ENCODE measurements at places on chromosomes 1 and 21. TPM values are rescaled to one million over a fixed set of nuclear protein-coding genes. Genes with fewer than 3 reads are reported as not detected.

The SH3BGRL3 gene
- total RNA-seq = 240 TPM

The SH2D1B gene
- total RNA-seq = not detected

The ELAPOR1 gene
- 0.51 TPM for total RNA-seq

The FALEC gene
- total RNA-seq = not detected

The PLD5 gene
- total RNA-seq = not detected

The CXADR gene
- not detected for total RNA-seq

The MXRA8 gene
- total RNA-seq = 1,040 TPM

The CITED4 gene
- total RNA-seq = not detected

The C1orf185 gene
- total RNA-seq = not detected

The TPTE gene
- not detected for total RNA-seq

The KLHDC8A gene
- not detected for total RNA-seq

Data from GM23248 (cell line).